ENCODE measurements at places on chromosomes 2 and 18.

GRCh38 chr2:178296394-178297090, 102.2 kb downstream of the OSBPL6 start:
- DNase-seq: no peak

DNA sequence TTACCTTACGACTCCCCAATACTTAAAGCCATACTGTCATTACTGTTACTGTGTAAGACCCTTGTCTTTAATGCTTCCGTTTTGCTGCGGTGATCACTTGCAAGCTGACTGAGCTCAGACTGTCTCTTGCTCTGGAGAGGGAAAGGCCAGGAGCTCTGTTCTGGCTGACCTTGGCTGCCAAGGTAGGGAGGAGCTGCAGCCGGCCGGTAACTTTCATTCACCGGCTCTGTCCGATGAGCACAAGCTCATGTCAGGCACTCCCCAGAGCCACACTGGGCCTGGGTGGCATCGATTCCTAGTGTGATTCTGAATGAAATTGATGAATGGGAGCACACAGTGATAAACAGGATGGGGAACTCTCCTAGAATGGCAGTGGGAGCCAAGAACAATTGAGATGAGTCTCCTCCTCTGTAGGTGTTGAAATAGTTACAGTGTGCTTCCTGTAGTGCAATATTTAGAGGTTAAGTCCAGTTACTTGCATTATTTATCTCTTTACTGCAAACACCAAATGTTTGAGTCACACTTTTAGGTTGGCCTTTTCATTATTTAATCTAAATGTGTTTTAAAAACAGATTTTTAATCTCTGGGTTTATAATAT, 100.9 kb downstream of the ATP9B start:
- no peak for DNase-seq

DNA sequence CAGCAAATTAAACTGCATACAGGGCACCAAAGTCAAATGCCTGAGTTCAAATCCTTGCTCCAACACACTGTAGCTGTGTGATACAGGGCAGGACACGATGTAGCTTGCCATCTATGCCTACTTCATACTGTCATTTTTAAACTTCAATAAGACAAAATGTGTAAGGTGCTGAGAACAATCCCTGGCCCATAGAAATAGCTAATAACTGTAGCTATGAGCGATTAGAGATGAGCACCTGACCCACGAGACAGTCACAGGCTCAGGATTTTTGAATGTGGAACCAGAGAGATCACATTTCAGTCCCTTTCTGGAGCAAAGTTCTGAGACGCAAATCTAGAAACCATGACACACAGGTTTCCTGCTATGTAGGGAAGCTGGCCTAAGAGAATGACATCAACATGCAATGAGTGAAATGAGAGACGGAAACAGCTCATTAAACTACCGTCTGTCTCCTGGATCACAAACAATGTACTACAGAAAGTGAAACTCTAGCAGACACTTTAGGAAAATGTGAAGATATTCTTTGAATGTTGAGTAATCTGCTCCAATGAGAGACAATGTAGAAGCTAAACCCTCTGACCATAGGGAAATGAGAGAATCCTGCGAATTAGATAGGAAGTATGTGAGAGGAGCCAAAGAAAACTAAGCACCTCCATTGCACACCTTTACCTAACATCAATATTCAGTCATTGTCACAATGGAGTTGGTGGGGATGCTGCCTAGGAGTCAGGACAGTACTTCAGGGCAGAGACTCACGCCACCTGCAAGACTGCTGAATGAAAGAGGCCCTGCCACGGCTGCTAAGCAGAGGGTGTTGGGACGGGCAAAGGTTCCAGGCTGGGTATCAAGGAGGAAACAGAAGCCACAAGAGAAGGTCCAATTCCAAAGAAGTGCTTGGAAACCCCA, 25.5 kb downstream of the B4GALT6 start:
- DNase-seq: no peak

DNA sequence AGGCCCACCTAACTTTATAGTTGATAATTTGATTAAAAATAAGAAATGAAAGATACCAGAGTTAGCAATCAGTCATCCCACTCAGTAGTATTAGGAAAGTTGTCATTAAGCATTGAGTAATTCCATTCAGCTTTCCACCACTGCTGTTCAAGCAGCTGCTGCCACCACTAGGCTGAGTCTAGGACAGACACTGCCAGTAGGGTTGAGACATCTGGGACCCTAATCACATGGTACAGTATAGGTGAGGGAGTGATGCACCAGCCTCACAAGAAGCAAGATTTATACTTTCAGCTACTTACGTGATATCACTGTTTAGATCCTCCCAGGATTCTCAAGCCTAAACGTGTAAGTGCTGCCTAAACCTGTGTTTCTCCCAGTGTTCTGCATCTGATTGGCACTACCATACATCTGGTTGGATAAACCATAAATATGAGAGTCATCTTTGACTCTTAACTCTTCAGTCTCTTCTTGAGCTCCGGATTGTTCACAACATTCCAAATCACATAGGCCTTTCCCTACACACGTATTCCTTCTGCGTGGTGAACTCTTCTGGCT, 3.2 kb downstream of the UBXN4 start:
- no peak for DNase-seq

GRCh38 chr2:159872353-159872752, 74.3 kb upstream of the CD302 start:
- DNase-seq: no peak

- DNase-seq: no peak
Observed at GRCh38 chr2:233081731-233082221, 21.6 kb downstream of the INPP5D start.

- no peak for DNase-seq
Observed at GRCh38 chr18:46439037-46439436, 218.0 kb downstream of the LOXHD1 start.

DNA sequence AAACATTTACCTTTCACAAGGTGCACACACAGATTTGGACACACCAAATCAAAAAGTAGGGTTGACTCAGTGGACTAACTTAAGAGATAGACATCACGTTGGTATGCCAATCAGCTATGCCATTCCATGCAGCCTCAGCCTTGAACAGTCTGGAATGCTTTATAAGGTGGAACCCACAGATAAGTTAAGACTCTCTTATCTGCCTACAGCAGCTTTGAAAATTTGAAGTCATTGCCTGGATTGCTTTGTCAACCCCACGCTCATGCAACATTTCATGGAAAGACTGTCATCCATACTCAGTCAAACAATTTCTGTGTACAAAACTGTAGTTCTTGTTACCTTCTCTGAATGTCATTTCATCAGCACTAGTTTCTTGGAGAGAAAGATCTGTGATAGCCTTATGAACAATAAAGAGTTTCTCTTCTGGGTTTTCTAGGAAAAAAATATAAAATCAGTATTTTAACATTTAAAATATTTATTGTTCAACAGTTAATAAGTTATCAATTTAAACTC, 1.2 kb downstream of the ERMN start:
- DNase-seq: no peak

- DNase-seq: no peak
Observed at GRCh38 chr2:220552790-220553535, 925.5 kb downstream of the SLC4A3 start.

DNA sequence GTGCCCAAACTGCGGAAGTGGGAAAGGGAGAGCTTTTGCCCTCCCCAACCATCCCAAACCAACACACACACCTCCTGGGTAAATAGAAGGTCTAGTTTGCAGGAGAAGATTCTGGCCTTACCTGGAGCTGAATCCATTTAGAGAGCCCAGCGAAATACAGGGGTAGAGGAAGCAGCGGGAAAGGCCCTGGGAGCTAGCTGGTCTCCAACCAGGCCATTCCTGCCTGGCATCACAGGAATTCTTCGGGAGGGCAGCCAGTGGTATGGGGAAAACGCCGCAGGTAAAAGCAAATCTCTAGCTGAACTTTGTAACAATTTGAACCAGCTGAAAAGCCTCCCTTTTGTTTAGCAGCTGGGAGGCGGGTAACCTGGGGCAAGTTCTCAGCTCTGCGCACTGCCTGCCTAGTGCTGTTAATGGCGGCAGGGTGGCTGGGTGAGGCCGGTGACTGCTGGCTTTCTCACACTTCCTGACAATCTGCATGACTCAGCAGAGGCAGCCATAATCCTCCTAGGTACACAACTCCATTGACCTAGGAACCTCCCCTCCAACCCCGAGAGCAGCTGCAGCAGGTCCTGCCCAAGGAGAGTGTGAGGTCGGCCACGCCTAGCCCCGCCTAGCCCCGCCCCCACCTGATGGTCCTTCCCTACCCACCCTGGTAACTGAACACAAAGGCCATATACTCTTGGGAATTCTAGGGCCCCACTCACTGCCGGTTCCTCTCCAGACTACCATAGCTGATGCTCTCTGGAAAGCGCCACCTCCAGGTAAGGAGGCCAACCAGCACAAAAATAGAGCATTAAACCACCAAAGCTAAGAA, 483.8 kb upstream of the REG3G start:
- DNase-seq: no peak

DNA sequence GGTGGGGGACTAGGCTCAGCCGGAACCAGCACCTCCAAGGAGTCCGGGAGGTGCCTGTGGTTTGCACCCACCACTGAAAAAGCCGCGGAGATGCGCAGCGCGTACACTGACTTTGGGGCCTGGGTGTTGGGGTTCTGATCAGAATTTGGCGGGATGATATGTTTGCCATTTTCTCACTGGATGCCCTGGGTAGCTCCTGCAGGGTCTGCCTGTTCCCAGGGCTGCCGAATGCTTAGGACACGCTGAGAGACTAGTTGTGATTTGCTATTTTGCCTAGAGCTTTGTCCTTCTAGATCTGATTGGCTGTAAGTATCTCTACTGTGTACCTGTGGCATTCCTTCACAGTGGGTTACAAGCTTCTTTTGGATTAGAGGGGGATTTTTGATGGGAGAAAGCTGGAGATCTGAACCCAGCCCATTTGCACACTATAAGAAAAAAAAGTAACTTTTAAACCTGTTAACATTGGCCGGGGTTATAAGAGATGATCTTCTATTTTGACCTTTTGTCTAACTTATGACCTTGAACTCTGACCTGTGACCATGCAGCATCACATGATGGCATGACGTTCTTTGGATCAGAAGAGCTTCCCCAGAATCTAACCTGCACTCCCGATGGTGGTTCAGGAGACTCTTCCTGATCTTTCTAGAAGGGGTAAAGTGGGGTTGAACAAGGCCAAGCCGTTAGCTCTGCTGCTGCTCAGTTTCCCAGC, 1.6 kb downstream of the KCNE4 start:
- no peak for DNase-seq

- no peak for DNase-seq
Observed at GRCh38 chr18:46764586-46764985, 7.7 kb upstream of the ST8SIA5 start.

DNA sequence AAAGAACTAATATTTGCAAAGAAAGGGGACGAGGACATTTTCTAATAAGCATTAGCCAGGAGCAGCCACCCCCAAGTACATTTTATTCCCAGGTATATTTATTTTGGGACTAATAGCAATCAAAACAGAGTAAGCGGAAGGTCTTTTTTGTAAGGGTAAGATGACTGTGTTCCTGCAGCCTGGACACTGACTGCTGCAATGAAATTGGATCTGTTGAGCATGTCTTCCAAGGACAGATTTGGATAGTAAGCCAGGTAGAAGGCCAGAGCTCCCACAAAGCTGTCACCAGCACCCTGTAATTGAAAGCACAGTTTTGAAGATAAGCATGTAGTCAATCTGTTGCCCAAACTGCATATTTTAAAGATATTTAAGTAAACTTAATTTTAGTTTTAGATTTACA, 10.0 kb downstream of the MRPL33 start:
- DNase-seq: no peak

DNA sequence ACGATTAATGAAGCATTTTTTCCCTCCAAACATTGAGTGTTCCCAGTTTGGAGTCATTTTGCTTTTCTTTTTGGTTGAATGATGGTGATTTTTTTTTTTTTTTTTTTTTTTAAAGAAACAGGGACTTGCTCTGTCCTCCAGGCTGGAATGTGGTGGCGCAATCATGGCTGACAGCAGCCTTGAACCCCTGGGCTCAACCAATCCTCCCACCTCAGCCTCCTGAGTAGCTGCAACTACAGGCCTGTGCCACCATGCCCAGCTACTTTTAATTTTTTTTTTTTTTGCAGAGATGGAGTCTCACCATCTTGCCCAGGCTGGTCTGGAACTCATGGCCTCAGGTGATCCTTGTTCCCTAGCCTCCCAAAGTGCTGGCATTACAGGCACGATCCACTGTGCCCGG, 46.2 kb downstream of the IMPA2 start:
- DNase-seq: no peak

DNA sequence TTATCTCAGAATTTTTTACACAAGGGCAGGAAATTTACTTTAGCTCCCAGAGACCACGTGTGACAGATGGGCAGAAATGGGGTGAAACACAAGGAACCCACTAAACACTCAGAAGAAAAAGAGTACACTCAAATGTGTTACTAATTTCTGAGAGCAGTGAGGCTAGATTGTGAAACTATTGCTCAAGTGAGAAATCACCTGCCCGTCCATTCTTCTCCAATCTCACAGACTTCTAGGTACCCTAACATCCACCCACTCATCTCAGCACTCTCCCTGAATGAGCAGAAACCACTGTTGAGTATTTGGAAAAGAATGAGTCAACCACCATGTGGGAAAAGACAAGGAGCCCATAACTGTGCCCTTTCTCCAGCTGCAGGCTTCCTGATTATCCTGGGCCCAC, 293.0 kb upstream of the CDH2 start:
- no peak for DNase-seq

DNA sequence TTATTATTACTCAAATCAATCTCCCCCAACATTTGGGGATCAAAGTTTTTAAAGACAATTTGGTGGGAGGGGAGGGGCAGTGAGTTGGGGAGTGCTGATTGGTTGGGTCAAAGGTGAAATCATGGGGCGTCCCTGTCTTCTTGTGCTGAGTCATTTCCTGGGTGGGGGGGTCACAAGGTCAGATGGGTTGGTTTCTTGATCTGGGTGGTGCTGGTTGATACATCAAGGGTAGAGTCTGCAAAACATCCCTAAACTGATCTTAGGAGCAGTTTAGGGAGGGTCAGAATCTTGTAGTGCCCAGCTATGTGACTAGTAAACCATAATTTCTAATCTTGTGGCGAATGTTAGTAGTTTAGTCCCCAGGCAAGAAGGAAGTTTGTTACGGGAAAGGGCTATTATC, 67.4 kb downstream of the MOGAT1 start:
- DNase-seq: no peak

- DNase-seq: no peak
Observed at GRCh38 chr2:150110548-150110947, 376.9 kb downstream of the RND3 start.

- DNase-seq: no peak
Observed at GRCh38 chr2:237279012-237279768, 134.8 kb downstream of the COL6A3 start.

GRCh38 chr2:224596289-224596688, 11.1 kb upstream of the CUL3 start:
- no peak for DNase-seq

DNA sequence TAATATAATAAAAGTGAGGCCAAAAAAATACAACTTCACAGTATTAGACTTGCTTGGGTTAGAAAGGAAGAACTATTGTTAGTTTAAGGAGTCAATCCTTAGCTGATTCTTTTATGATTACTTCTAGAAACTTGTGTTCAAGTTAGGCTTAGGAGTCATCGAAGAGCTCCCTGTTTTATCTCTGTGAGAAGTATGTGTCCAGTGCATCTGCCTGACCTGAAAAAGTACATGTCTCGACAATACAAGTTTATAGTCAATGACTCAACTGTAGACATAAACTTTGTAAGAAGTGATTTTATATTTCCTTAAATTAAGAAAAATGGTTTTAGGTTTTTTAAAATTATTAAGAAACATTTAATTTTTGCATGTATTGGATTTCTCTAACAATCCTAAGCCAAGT, 571.2 kb downstream of the ZEB2 start:
- DNase-seq: no peak

GRCh38 chr2:118431165-118431517, 342.9 kb downstream of the INSIG2 start:
- no peak for DNase-seq

- DNase-seq: no peak
Observed at GRCh38 chr2:84940088-84940470, 30.9 kb upstream of the KCMF1 start.
